Vagina (tissue), 2 donors: ENCODE measurements at places on chromosomes 4 and X.

GRCh38 chr4:182074810-182075209, 168.4 kb upstream of the TENM3 start:
- no peak for DNase-seq

GRCh38 chr4:82125787-82126297, 247.9 kb downstream of the HNRNPD start:
- no peak for DNase-seq

GRCh38 chr4:132866616-132867015, 282.5 kb upstream of the PCDH10 start:
- DNase-seq, result no peak

GRCh38 chrX:104112326-104112951, at the start of gene ZCCHC18:
TSS of gene ZCCHC18 (plus strand) at chrX:104112523. CDS start at chrX:104114112, 1,589 bp downstream.
- no peak for DNase-seq

GRCh38 chr4:113101669-113102068, 52.2 kb downstream of the ANK2 start:
- DNase-seq, result no peak
